ENCODE measurements at places on chromosomes 5 and 9.
A peak's percentile ranks its signal among the peaks of the same experiment; 100 is the strongest.

DNA sequence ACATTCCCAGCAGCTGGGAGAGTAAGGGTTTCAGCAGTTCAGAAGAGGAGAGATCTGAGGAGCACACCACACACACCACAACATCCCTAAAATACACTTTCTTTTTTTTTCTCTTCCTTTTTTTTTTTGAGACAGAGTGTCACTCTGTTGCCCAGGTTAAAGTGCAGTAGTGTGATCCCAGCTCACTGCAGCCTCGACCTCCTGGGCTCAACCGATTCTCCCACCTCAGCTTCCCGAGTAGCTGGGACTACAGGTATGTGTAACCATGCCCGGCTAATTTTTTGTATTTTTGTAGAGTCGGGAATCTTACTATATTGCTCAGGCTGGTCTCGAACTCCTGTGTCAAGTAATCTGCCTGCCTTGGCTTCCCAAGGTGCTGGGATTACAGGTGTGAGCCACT, 9.7 kb upstream of the UBAP1 start:
- no peak for DNase-seq

GRCh38 chr9:129898185-129898584, 62.9 kb downstream of the USP20 start:
- no peak for DNase-seq

- no peak for DNase-seq
Observed at GRCh38 chr5:36722900-36723299, 116.5 kb downstream of the SLC1A3 start.

- no peak for DNase-seq
Observed at GRCh38 chr9:18855656-18856055, 177.4 kb downstream of the SAXO1 start.

- no peak for DNase-seq
Observed at GRCh38 chr5:54765165-54766028, 220.0 kb downstream of the ESM1 start.

- DNase-seq = no peak
Observed at GRCh38 chr9:136107953-136108647, 10.6 kb downstream of the TMEM250 start.

DNA sequence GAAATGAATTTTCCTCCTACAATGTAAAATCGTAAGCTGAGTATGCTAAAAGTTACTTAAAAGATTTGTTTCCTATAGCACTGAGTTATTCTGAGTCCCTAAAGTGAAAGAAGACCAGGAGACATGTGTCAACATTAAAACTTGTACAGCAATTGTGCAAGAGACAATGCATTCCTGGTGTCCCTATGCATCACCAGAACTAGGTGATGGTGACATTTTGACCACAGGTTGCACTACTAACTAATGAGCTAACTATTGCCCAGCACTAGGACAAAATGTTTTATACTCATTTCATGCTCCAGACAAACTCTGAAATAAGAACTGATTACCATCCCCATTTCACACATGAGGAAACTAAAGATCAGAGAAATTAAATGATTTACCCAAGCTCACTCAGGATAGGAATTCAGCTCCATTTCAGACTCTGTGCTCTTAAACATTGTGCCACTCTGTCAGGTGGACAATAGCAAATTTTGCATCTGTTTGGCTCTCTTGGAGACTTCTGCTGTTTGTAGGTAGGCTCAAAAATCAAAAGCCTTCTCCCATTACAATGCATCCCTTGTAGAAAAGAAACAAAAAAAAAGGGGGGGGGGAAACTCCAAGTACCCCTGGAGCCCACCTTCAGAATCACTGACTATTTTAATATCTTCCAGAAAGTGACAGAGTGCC, 269.2 kb downstream of the ACTL7B start:
- DNase-seq = no peak

DNA sequence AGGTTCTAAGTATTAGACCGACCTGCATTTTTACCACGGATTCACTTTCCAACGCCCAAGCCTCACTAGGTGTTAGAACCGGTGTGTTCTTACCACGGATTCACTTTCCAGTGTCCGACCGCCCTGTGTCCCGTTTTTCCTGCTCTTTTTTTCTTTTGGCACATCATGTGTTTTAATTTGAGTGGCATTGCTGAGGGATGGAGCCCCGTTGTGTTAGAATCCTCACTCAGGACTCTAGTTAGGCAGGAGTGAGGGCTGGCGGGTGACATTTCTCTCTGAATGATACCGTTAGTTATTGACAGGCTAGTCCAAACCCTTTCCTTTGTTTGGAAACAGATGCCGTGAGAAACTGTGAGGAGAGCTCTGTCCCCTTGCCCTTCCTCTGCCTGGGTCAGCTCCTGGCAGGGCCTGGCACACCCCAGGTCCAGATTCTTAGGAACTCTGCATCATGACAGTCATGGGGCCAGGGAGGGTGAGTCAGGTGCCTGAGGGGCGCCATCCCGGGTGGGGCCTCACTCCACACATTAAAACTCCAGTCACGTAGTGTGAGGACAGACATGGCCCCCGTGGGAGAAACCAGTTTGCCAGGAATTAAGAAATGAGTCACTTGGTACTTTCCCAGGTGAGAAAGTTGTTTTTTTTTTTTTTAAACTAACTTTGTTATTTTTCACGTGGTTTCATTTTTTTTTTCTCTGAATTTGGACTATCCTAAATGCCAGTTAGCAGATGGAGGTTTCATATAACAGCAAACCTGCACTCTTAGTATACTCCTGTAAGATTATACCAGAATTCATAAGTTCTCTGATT, 15.8 kb downstream of the EXOC3 start:
- DNase-seq = no peak

DNA sequence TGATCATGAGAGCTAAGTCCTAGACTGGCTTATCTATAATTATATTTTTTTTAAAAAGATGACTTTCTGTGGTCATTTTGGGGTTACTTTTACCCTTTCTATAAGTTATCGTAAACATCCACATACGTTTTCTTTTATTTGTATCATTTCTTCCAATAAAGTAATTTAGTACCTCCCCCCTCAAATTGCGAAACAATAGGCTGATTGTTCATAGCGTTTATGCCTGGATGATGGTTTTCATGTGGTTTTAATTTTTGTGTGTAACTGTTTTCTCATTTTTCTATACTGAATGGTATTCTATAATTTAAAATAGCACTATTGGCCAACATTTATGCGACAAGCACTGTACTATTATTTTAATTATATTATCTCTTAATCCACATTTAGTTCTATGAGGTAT, 44.5 kb downstream of the SMC5 start:
- no peak for DNase-seq

- no peak for DNase-seq
Observed at GRCh38 chr5:53950621-53951020, 359.8 kb downstream of the ARL15 start.

DNA sequence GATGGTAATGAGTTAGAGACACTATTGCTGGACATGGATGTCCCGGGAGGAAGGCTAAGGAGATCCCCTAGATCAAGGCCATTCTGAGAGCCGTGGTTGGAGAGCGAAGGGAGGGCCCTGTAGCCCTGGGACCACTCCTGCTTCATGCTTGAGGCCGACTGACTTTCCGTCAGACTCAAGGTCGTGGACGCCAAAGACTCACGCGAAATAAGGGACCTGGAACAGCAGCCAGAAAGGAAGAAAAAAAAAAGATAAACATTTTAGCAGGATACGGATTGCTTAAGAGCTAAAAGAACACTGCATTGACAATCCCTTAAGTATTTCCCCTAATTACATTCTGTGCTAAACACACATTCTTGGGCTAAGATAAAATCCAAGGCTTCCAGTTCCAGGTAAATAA, 181.2 kb downstream of the GLIS3 start:
- DNase-seq = no peak

GRCh38 chr5:98175474-98175873, 598.0 kb upstream of the RGMB start:
- DNase-seq = no peak

DNA sequence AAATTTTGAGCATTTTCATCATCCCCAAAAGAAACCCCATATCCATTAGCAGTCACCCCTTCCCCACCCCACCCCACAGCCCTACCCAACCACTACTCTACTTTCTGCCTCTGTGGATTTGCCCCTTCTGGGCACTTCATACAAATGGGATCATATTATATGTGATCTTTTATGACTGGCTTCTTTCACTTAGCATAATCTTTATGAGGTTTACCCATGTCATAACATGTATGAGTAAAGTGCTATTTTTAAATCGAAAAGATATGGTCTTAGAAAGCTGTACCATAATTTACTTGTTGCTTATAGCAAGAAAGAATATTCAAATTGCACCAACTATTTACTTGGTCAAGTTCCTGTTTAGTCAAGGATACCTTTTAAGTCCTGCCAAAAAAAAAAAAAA, 12.7 kb downstream of the ELP1 start:
- DNase-seq = no peak

- no peak for DNase-seq
Observed at GRCh38 chr9:133763272-133764183, 25.4 kb upstream of the SARDH start.

- no peak for DNase-seq
Observed at GRCh38 chr9:70472268-70473249, 58.1 kb upstream of the KLF9 start.

GRCh38 chr9:112562235-112562958, 75.8 kb downstream of the KIAA1958 start:
- DNase-seq = no peak

DNA sequence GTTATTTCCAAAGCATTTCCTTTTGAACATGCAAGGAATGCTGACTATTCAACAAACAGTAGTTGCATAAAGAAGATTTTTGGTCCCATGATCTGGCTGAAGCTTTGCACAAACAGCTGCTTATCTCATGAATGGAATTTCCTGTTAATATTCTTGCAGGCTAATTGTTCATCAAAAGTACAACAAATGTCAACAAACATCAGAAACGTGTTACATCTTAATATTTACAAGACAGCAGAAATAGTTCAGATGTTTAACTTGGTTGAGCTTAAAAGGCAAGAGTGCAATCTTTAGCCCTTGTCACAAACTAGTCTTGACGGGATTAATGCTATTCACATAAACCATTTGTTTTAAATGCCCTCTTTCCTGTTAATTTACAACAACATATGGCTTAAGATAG, 47.9 kb upstream of the BASP1 start:
- DNase-seq = peak; percentile 88

DNA sequence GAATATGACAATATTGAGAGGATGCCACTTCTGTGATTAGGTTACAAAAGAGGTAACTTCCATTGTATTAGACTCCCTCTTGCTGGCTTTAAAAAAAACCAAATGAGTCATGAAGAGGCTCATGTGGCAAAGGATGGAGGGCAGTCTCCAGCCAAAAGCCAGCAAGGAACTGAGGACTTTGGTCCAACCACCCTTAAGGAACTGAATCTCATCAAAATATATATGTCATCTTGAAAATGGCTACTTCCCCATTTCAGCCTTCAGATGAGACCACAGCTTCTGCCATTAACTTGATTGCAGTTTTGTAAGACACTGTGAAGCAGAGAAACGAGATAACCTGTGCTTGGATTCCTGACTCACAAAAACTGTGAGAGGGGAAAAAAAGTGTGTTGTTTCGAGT, 15.5 kb upstream of the TRIM32 start:
- no peak for DNase-seq

- no peak for DNase-seq
Observed at GRCh38 chr5:75051217-75051751, 1.1 kb downstream of the GCNT4 start.

GRCh38 chr9:106880081-106880480, 17.1 kb downstream of the ZNF462 start:
- no peak for DNase-seq

- no peak for DNase-seq
Observed at GRCh38 chr5:115338851-115339250, 42.4 kb upstream of the CCDC112 start.

GRCh38 chr5:170076211-170076610, 29.5 kb upstream of the FOXI1 start:
- DNase-seq = no peak

DNA sequence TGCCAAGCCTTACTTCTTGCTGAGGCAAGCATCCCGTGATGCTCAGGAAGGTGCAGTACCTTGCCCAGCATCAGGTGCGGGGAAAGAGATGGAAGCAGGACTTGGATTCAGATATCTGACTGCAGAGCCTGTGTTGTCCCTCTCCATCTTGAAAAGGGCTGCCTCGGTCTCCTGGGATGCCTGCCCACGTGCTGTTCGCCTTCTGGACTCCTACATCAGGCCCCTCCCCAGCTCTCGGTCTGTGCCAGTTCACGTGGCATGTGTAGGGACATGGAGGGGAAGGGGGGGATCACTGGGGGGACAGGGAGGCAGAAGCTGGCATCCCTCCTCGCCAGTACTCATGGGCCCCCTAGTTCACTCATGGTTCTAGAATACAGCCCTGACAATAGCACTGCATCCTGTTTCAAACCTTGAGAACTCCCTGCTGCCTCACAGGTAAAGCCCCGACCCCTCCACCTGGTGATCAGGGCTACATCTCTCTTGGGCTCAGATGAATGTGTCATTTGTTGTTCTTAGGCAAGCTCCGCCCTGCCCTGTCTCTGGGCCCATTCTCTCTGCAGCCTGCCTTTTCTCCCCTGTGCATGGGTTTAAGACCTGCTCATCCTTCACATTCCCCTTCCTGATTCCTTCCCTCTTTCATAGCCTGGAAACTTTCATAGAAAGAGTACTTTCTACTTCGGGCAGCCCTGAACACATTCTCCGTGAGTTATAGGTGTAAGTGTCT, 38.9 kb upstream of the SLC25A51 start:
- no peak for DNase-seq

- DNase-seq = no peak
Observed at GRCh38 chr9:98242426-98242825, 13.0 kb downstream of the TBC1D2 start.

- no peak for DNase-seq
Observed at GRCh38 chr5:33229216-33229615, 211.5 kb upstream of the TARS1 start.
